ENCODE measurements at places on chromosomes 5 and 9. TPM values are rescaled to one million over a fixed set of nuclear protein-coding genes. Genes with fewer than 3 reads are reported as not detected.

SCGB3A2 gene
- total RNA-seq = not detected

SPINK13 gene
- not detected for total RNA-seq

CEL gene
- total RNA-seq = 0.99 TPM

DNM1 gene
- total RNA-seq = 7.9 TPM

CCNJL gene
- total RNA-seq = 23.2 TPM

GPR150 gene
- 0.82 TPM for total RNA-seq

Data from glomerular endothelial cell (primary cell).